ENCODE measurements at places on chromosomes 3 and 15. TPM values are rescaled to one million over a fixed set of nuclear protein-coding genes. Genes with fewer than 3 reads are reported as not detected.

CCDC9B gene
- 10.0 TPM for total RNA-seq

- no peak for DNase-seq
These were observed 125.6 kb upstream of the RASGRP1 start for GRCh38 chr15:38690216-38690615.

GRCh38 chr15:50753463-50753862, 12.0 kb downstream of the SPPL2A start:
- DNase-seq: no peak

- DNase-seq: no peak
These were observed 21.6 kb upstream of the TASOR start for GRCh38 chr3:56704706-56705105.

EPHA3 gene
- total RNA-seq: 158 TPM

DNA sequence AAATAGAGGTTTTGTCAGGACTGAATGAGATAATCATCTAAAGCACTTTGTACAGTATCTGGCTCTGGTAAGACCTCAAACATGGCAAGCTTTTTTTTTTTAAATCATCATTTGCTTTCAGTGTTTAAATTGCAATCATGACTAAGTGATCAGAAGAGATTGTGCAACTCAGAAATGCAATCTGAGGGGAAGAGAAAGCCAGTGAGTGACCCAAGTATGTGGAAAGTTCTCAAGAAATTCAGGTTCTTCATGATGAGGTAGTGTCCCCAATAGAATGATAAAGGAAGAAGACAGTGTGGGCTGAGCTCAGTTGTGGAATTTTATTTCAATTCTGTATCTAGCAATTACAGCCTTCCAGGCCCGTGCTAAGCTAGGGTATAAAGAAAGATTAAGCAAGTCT, 132.2 kb upstream of the TBC1D5 start:
- no peak for DNase-seq

CKMT1B gene
- total RNA-seq: 0.63 TPM

GRCh38 chr3:174202116-174202515, 657.0 kb upstream of the NAALADL2 start:
- no peak for DNase-seq

DNA sequence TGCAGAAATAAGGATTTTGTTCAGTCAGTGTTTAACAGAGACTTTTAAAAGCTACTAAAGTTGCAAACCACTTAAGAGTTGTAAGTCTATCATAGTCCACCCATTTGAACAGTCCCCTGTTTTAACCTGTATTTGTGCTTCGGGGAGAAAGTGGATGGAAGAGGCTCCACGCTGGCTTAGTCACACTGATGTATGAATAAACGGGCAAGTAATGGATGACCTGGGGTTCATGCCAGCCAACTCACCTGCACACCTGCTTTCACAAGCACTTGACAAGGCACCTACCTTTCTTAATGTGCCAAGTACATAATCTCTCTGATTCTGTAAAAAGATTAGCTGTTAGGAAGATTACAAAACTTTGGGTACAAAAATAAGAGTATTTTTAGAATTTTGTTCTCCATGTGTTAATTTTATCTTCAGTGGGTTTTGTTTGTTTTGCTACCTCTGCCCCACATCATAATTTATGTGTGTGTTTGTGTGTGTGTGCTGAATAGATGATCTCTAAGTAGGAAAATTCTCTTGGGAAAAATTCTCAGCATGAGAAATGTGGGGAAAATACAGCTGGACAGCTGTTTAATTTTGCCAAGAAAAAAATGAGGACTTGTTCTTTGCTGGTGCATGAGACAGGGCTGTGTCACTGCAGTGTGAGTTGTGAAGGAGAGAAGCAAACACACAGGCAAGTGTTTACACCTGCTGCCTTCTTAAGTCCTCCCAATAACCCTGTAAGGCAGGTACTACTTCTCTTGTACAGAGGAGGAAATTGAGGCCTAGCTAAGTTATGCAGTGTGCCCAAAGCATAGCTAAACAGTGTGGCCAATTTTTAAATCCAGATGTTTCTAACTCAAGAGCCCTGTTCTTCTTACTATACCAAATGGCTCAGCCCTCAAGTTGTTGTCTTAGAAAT, 181.2 kb upstream of the IL12A start:
- no peak for DNase-seq

Measured in urinary bladder (tissue), 4 donors.